ENCODE measurements at places on chromosomes 1 and 21. TPM values are rescaled to one million over a fixed set of nuclear protein-coding genes. Genes with fewer than 3 reads are reported as not detected.
A peak's percentile ranks its signal among the peaks of the same experiment; 100 is the strongest.

ADAMTS1 gene
- total RNA-seq, result 1.1 TPM

DNA sequence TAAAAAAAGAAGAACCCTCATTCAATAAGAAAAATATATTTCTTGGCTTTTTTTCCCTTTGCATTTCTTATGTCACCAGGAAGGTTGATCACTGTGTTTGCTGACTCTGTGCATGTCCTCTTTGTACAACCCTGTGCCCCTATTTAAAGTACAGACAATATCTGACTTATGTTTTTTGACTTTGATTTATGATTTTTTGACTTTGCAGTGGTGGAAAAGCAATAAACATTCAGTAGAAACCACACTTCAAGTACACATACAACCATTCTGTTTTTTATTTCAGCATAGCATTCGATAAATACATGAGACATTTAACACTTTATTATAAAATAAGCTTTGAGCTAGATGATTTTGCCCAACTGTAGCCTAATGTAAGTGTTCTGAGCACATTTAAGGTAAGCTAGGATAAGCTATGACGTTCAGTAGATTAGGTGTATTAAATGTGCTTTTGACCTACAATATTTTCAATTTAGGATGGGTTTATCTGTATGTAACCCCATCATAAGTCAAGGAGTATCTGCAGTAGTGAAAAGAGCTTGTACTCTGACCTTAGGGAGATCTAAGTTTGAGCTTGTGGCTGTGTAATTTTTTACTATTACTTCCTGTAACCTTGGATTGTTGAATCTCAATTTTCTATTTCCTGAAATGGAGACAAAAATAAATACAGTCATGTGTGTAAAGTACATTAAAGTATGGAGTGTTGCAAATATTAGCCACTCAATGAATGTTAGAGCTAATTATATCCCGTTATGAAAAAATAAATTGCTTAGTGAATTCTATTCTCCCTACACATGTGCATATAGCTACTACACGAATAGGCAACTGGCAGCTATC, 1.2 kb downstream of the RNASEL start:
- DNase-seq, result no peak

- DNase-seq, result peak; percentile 24
Observed at GRCh38 chr1:219883400-219884332, 44.7 kb downstream of the SLC30A10 start.

DNA sequence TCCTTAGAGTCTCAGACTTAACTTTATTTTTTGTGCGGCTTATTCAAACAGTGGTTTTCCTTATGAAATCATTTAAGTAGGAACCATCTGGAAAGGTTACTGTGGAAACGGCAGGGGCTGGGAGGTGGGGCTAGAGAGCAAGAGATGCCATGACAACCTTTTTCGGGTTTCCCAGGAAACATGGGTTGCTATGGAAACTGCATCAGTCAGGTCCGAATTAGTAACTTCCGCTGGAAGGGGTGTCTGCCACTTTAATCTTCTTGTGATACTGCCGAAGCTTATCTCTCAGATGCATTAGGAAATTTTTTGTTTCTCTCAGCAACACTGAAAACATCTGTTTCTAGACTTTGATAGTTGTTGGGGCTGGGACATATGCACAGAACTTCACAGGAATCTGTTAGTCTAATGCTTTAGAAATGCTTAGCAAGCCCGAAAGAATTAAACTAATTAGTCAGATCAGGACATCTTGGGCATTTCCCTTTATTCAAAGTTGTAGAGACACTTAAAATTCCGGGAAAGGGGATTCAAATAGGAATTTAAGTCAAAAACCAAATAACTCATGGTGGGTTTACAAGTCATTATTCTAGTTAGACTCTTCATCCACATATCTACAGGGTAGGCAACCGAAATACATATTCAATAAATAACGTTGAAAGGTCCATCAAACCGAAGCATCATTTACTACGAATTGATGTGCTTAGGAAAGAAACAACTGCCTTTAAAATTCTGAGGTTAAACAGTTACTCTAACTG, 2.6 kb downstream of the KCNA3 start:
- peak; percentile 56 for DNase-seq

Data from glutamatergic neuron (in vitro differentiated cells).